ENCODE measurements at places on chromosomes 2 and 18.

GRCh38 chr2:199460846-199461710, 3.3 kb upstream of the SATB2 start:
- DNase-seq = no peak

GRCh38 chr2:134665727-134666506, 52.9 kb downstream of the TMEM163 start:
- no peak for DNase-seq

GRCh38 chr2:129975016-129975774, 4.3 kb upstream of the RAB6C start:
- no peak for DNase-seq

- no peak for DNase-seq
Measured at GRCh38 chr2:3839476-3839875, 136.1 kb downstream of the DCDC2C start.

GRCh38 chr2:39821871-39822270, 42.8 kb upstream of the THUMPD2 start:
- no peak for DNase-seq

DNA sequence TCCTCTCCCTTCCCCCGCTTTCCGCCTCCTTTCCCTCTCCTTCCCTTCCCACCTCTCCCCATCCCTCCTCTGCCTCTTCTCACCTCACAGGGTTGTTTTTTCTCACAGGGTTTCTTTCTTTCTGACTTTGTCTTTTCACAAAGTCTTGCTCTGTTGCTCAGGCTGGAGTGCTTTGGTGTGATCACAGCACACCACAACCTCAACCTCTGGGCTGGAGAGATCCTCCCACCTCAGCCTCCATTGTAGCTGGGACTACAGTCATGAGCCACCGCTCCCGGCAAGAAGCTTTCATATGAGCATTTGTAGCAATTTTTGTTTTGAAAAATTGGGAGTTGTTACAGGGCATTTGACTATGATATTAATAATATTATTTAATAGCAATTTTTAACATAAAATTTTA, 32.9 kb downstream of the ACSL3 start:
- DNase-seq = no peak

DNA sequence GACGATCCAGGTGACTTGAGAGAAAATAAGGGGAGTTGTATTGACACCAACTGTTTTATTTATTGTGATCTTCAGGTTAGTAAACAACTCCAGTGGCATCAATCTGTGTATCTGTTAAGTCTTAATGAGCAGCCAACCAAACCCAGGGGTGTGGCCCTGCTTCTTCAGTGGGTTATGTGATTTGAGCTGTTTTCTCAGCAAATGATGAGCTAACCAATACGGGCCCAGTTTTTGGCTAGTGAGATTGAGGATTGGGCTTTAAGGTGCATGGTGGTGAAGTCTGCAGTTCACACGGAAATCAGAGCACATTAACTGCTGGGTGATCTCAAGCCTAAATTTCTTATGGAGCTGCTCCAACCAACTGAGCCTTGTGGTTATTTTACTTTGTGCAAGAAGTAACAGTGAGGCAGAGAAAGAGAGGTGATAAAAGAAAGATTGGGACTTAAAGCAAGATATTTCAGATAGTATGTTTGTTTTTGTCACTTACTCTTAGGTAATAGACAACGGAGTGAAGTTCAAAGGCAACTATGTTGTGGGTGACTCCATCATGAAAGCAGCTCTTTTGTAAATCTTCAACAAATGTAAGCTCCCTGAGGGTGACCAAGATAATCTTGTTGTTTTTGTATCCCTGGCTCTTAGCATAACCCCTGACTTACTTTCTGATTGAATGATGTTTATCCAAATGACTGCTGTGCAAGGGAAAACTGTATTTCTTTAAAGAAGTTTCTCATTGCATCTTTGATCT, 2.4 kb downstream of the MTCL1 start:
- no peak for DNase-seq

GRCh38 chr2:231684314-231685223, 23.8 kb upstream of the PTMA start:
- peak; percentile 69 for DNase-seq

GRCh38 chr18:48675352-48675761, 136.5 kb downstream of the CTIF start:
- DNase-seq = peak; percentile 58

DNA sequence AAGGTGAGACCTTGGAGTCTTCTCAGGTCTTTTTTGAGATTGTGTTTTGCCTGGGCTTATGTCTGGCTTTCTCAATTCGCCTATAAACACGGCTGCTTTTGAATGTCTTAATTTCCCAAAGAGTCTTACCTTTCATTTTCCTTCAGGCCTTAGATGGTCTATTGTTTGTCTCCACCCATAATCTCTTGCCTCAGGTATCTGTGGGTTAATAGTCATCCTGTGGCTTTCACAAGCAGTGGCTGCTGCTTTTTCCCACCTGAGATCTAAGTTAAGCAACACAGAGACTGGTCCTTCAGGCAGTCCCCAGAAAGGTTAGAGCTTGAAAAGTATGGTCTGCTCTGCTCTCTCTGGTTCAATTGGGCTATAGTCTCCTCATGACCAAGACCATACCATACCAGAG, 275.3 kb downstream of the INSIG2 start:
- no peak for DNase-seq

- no peak for DNase-seq
Measured at GRCh38 chr2:25332571-25332970, 9.2 kb downstream of the DNMT3A start.

- no peak for DNase-seq
Measured at GRCh38 chr2:170895023-170895757, 33.9 kb upstream of the GORASP2 start.

DNA sequence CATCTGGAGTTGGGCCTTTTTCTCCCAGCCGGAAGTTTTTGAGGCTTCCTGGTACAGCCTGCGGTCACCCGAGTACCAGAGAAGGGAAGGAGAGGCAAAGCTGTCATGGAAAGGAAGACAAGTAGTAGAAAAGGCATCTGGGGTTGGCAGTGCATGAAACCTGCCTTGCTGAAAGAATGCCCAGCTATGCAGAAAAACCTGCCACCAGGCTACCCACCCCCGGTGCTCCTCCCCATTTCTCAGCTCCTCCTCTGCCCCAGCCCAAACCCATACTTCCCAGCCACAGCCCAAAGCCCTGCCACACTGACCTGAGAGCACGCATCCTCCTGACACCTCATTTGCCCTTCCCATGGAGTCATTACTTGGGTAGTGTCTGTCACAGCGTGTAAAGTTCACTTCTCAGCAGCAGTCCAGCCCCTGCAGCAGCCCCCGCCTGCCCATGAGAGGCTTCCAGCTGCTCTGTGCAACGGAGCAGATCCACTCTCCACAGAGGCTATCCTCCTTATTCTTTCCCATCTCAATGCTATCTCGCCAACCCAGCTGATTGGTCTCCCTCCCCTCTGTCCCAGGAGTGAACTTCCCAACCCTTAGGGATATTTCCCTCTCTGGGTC, 40.4 kb upstream of the MAL start:
- DNase-seq = no peak

Measured in NCI-H1105 treated with DMSO at 0.1 percent for 48 hours (cell line).